ENCODE measurements at places on chromosomes 11 and 22. TPM values are rescaled to one million over a fixed set of nuclear protein-coding genes. Genes with fewer than 3 reads are reported as not detected.

Gene TMEM86A
- 0.05 TPM for total RNA-seq

Gene SOX10
- not detected for total RNA-seq

Gene SLC15A3
- 5.6 TPM for total RNA-seq

Gene C22orf15
- total RNA-seq, result 1.1 TPM

Gene C11orf87
- not detected for total RNA-seq

Gene ASPHD2
- total RNA-seq, result 4.7 TPM

Gene UBQLNL
- total RNA-seq, result 0.15 TPM

- peak overlapping the region; percentile 83 for H3K4me3 ChIP-seq
- H3K27me3 ChIP-seq, result no peaks in the 10 kb centered on the region
Observed at GRCh38 chr11:74493791-74494630, 487 bp upstream of the LIPT2 start.

DNA sequence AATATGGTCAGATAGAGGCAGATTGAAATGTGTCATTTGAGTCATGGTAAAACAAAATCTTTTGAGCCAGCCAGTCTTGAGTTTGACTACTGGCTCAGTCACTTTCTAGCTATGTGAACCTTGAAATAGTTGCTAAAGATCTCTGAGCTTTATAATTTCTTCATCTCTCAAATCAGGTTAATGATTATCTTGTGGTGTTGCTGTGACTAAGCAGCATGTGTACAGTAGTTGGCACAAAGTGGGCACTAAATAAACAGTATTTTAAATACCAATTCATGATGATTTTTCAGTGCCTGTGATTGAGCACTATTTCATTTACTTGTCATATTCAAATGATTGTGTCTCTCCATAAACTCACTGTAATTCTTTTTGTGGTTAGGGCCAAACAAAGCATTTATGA, 70.8 kb downstream of the RAB38 start:
- H3K27ac ChIP-seq, result no peak overlapping the region
- H3K36me3 ChIP-seq, result no peaks in the 10 kb centered on the region
- H3K27me3 ChIP-seq, result peaks cover 15% of the 10 kb centered on the region
- H3K4me3 ChIP-seq, result no peak overlapping the region

DNA sequence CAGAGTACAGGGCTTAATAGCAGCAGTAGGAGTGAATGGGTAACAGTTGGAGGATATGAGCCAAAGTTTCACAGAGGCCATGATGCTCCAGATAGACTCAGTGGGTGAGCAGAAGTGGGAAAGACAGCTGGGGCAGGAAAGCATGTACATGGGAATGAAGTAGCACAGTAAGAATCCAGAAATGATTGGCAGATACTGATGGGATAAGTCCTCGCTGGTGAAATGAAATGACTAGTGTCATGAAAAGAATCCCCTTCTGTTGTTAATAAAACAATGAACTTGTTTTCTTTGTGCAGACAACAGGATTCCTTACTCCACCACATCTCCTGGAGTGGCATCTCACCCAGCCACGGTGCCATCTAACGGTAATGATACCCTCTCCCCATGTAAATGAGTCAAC, 17.4 kb upstream of the PANX1 start:
- peaks cover 25% of the 10 kb centered on the region for H3K27me3 ChIP-seq
- no peaks in the 10 kb centered on the region for H3K36me3 ChIP-seq
- no peak for DNase-seq
- no peak overlapping the region for H3K4me3 ChIP-seq
- no peak overlapping the region for H3K27ac ChIP-seq

Data from activated naive CD4-positive, alpha-beta T cell treated with anti-CD3 and anti-CD28 coated beads for 36 hours (primary cell).